ENCODE measurements at places on chromosomes 1 and 21.

- no peak for DNase-seq
These were observed 592 bp downstream of the AGRN start for GRCh38 chr1:1020415-1021009.

GRCh38 chr1:106515375-106515774, 541.1 kb upstream of the PRMT6 start:
- no peak for DNase-seq

DNA sequence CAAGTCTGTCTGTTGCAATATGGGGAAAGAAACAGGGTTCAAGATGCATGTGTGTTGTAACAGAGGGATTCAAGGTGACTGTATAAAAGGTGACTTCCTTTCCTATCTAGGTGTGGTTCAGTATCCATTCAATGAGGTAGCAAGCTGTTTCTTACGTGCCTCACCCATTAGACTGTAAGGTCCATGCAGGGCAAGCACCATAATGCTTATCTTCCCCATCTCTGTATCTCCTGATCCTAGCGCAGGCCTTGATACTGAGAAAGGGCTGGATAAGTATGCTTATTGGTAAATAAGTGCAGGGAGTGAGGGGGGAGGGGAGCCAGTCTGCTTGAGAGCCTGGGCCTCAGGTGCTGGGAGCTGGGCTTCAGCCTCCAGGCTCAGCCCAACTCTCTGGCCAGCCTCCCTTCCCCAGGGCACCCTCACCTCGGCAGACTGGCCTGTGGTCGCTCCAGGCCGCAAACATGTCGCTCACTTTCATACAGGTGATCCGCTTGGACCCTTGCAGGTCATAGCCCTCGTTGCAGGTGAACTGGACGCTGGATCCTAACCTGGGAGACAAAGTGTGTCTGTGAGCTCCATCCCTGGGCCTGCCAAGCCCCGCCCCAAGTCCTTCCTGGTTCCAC, 44.5 kb upstream of the HMGB4 start:
- DNase-seq = no peak

- no peak for DNase-seq
These were observed 23.4 kb downstream of the RIPK4 start for GRCh38 chr21:41743321-41744027.

DNA sequence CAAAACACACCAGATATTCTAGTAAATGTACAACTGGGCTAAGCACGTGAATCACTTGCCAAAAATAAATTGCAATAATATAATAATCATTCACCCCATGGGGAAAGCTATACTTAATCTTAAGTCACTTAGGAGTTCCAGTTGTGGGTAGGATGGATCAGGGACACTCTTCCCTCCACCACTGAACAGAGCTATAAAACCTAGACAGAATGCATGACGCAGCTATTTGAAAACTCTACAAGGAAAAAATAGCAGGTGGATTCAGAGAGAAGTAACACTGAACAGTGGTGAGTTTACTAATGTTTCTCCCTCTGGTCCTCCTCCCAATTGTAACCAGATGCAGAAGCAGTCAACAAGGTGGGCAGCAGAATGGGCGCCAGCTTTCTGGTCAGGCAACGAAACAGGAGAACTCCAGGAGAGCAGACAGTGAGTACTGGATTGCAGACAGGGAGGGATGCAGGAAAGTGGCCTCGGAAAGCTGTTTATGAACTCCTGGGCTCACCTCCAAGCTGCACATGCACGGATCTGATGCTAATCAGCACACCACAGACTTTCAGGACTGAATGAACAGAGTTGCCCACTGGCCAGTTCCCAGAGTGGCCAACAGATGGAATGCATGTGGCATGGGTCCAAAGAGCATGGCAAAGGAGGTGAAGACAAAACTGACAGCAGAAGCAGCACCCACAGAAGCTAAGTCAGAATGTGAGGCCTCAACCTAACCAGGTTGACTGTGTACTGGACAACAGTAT, 41.4 kb downstream of the TARBP1 start:
- DNase-seq = no peak

DNA sequence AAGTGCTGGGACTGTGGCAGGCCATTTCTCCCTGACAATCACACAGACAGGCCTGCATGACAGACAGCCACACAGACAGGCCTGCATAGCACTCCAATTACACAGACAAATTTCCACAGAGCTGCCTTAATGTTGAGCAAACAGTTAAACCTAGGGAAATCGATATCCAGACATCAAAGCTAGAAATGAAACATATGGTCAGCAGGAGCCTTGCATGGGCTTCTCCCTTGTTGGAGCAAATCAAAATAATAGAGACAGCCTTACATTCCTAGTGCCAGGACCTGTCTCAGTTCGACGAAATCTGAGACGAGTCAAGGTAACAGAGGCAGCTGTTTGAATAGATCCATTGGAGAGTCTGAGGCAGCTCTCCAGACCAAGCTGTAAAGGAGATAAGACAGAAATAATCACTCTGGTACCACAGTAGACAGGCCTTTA, 42.4 kb downstream of the OLFML3 start:
- DNase-seq = no peak

DNA sequence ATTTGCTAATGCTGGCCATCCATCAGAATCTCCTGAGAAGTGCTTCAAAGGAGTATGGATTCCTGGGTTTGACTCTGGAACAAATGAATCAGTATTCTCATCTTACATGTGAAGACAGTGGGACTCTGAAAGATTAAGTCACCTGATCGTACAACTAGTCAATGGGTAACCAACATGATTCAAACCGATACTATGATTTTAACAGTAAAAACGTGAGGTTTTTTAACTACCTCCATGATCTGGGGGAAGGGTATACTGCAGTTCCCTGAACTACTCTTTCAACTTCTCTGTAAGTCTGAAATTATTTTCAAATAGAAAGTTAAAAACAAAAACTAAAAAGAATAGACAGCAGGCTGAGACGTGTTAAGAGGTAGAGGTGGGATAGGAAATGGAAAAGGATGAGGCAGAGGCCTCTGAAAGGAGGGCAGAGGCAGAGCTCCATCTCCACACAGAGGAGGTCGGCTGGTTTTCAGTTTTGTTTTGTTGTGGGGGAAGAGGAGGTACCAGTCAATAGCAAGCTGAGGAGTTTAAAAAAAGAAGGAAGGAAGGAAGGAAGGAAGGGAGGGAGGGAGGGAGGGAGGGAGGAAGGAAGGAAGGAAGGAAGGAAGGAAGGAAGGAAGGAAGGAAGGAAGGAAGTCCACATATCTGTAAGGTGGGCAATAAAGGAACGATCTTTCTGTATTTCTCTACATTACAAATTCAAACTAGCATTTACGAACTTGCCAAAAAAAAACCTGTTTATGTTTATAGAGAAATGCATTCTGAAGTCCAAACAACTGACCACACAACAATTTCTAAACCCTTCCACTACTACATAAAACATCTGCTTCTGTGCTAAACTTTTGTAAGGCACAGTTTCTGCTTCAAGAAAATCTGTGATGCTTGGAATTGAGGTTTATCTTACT, 213.1 kb downstream of the RERE start:
- DNase-seq = no peak

GRCh38 chr21:25171438-25171837, 435.8 kb downstream of the MRPL39 start:
- DNase-seq = no peak

DNA sequence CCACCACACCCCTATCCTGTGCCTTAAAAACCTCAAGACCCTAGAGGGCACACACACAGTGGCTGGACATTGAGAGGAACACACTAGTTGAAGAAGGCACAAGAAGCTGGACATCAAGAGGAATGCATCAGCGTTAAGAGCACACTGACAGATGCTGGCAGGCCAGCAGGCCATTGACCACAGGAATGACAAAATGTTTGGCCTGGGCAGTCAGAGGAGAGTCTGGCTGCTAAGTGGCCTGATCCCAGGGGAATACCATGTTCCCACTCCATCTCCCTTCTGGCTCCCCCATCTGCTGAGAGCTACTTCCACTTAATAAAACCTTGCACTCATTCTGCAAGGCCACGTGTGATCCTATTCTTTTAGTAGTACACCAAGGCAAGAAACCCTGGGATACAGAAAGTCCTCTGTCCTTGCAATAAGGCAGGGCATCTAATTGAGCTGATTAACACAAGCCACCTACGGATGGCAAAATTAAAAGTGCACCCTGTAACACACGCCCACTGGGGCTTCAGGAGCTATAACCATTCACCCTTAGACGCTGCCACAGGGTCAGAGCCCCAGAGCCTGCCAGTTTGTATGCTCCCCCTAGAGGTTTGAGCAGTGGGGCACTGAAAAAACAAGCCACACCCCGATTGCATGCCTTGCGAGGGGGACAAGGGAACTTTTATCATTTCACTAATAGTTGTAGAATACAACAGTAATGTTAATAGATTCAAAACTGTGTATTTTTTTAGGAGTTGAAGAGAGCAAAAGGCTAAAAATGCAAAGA, 1216.1 kb upstream of the NCAM2 start:
- DNase-seq = no peak

DNA sequence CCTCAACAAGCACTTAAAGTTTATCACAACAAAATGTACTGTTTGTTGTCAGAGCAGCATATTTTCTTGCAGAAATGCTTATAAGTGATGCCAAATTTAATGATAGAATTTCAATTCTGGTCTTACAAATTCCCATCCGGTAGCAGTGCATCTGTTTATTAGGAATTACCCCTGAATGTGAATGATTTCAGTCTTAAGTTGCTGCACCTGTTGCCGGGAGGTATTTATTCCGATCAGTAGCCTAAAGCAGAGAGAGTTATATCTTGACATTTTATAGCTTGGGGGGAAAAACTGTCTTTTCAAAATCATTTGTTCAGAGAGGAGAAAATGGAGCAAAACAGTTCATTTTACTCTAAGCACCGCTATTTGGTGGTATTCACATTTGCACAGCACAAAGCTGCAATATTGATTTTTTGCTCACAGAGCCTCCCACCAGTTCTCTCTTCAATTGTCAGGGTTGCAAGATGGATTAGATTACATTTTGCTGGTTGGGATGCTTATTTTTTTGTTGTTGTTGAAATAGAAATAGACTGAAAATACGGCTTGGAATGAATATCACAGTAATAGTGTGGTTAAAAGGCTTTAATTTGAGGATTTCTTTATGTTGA, 98.6 kb downstream of the ADGRL2 start:
- no peak for DNase-seq

GRCh38 chr1:219792337-219793021, 135.9 kb downstream of the SLC30A10 start:
- DNase-seq = no peak

DNA sequence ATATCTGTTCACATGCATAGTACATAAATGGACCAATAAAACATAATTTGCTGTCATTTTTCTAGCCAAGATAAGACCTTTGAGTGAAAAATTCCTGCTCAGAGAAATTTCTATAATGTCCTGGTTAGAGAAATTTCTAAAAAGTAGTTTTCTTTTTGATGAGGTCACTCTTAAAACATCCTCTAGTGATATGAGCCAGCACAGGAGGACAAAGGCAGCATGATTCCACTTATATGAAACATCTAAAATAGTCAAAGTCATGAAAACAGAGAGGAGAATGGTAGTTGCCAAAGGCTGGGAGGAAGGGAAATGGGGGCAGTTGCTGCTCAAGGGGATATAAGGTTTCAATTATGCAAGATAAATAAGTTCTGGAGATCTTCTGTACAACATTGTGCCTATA, 239.4 kb downstream of the BACH1 start:
- DNase-seq = no peak

- no peak for DNase-seq
These were observed 28.2 kb downstream of the PTGER3 start for GRCh38 chr1:71019233-71019969.

GRCh38 chr1:4079815-4080214, 179.7 kb upstream of the C1orf174 start:
- DNase-seq = no peak

GRCh38 chr1:225774281-225775147, 3.1 kb upstream of the SRP9 start:
- no peak for DNase-seq

All from esophagus squamous epithelium (tissue), 5 donors.